ENCODE measurements at places on chromosomes 7 and 10. TPM values are rescaled to one million over a fixed set of nuclear protein-coding genes. Genes with fewer than 3 reads are reported as not detected.

Gene TIMM23B
- 9.4 TPM for total RNA-seq

GRCh38 chr7:22884911-22885788 lies 62.5 kb upstream of the TOMM7 start:
- no peak for DNase-seq

DNA sequence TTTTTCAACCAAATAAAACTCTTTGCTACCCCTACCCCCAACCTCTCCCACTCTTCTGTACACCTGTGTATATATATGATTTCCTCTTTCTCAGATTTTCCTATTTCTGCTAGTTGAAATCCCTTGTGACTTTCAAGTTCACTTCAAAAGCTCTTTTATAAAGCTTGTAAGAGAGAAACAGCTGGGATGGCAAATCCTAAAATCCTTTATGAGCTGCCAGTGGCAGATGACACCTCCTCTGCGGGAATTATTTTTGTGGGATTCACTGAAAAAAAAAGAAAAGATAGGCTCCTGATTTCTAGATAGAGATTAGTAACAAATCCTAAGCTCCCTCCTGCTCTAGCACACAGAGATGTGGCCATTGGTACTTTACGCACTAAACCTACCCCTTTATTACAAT lies 92.9 kb downstream of the AHR start:
- DNase-seq, result no peak

Gene KLLN
- 0.13 TPM for total RNA-seq

DNA sequence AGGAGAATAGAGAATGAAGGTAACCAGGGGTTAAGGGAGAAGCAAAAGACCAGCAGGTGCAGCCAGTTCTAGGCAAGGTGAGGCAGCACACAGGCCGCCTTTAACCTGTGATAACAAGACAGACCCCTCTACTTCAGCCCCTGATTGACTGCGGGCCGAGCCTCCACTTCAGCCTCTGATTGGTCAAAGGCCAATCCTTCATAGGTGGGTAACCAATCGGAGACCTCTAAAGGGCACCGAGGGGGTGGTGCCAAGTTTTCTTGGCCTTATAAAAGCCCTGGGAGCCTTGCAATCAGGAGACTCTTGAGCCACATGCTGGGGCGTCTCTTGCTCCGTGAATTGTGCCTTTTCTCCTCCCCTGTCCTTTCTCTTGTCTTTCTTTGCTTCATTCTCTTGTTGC lies 98.8 kb downstream of the ELFN1 start:
- DNase-seq, result no peak

DNA sequence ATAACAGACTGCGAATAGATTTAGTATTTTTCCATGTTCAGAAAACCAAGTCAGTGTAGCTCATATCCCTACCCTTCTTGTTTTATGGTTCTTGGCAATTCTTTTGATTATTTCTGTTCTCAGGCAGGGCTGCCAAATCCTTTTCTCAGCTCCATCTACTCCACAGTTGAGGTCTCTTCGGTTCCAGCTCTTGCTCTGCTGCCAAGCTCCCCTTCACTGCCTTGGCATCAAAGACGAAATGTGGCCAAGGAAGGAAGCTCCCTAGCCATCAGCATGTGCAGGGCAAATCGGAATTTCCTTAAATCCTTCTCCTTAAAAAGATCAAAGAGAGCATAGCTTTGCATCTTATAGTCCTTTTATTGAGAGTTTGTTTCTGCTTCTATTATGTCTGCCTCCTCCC lies 116.4 kb upstream of the NOBOX start:
- no peak for DNase-seq

- no peak for DNase-seq
Observed at GRCh38 chr10:71715026-71715425, 4.6 kb downstream of the C10orf105 start.

DNA sequence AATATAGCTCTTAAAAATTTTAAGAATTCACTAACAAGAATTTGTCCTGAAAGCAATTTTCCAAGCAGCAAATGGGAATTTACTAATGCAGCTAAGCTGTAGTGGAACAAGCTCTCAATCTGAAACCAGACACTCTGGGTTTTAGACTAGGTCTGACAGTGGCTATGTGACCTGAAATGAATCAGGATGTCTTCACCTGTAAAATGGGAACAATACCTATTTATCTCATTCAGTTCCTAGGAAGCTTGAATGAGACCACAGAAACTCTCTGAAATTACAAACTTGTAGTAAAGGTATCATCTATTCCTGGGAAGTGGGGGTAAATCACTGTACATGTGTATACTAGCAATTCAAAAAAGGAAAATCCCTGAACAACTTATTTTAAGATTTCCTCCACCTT lies 1.2 kb downstream of the DNAJC2 start:
- DNase-seq, result no peak

DNA sequence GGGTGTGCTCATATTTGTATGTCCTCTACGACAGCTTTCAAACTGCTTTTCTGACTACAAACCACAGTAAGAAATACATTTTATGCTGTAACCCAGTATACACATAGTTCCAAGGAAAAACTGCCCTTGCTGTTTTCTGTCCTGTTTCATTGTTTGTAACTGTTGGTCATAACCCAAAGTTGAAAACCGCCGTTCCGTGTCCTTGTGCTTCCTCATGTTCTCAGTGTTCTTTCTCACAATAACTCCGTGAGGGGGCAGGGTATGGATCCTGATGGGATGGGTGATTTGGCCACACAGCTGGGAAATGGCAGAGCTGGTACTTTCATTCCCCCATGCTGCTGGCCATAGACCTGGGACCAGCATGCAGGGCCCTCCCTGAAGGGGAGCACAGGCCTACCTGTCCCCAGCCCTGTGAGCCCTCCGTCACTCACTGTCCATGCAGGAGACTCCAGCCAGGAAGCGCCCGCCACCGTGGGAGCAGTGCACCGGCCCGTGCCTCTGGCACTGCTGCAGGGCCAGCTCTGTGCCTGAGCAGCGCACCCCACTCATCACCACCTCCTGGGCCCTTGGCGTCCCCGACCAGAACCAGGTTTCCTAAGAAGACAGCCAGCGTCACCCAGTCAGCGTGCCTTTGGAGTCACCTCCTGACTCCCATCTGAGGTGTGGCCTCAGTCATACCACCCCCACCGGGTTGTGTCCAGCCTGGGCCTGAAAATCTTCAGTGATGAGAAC lies 12.7 kb downstream of the LOXL4 start:
- no peak for DNase-seq

- no peak for DNase-seq
Observed at GRCh38 chr7:159130820-159131219, 13.8 kb downstream of the VIPR2 start.

GRCh38 chr10:71848325-71849275 lies 2.5 kb downstream of the PSAP start:
- peak; percentile 80 for DNase-seq

Gene COBL
- total RNA-seq, result under 0.01 TPM

Gene NRBF2
- total RNA-seq, result 18.8 TPM

Gene ACSL5
- 59.9 TPM for total RNA-seq
